ENCODE measurements at places on chromosomes 5 and 9. TPM values are rescaled to one million over a fixed set of nuclear protein-coding genes. Genes with fewer than 3 reads are reported as not detected.

GLDC gene
- 1.0 TPM for total RNA-seq

PRDM9 gene
- not detected for total RNA-seq

RNF183 gene
- not detected for total RNA-seq

FOXD4L5 gene
- total RNA-seq = 0.09 TPM

DBN1 gene
- 28.7 TPM for total RNA-seq

PCDHB2 gene
- 0.11 TPM for total RNA-seq
